ENCODE measurements at places on chromosomes 13 and 19. TPM values are rescaled to one million over a fixed set of nuclear protein-coding genes. Genes with fewer than 3 reads are reported as not detected.

GRCh38 chr13:110486061-110486715 is 75.3 kb downstream of the RAB20 start:
- no peak for DNase-seq

DNA sequence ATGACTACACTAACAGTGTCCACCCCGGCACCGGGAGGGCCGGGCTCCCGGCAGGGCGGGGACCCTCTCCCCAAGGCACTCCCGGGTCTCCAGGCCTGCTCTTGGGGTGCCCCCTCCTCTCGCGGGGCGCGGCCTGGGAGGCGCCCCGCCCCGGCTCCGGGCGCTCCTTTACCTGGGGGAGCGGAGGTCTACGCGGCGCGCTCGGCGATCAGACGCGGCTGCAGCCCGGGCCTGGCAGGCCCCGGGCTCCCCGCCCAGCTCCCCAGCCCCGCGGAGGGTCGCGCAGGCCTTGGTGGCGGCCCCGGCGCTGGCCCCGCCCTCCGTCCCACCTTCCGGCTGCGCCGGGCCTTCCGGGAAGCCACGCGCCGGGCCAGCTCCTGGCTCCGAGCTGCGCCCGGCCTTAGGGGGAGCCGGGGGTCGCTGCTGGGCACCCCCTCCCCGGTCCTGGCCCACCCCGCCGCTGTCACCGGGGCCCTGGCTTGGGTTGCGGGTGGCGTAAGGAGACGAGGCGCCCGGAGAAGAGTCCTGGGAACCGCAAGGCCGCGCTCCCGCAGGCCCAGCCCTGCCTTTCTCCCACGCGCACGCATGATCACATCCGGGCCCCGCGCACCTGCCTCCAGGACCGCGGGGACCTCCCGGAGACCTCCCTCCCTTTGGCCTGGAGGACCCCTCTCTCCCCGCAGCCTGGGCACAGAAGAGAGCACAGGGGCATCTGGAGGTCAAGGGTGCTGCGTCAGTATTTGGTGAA is at the start of gene C19orf12:
C19orf12 (minus strand) TSS at position 309 of the 748 bp plus-strand sequence. CDS start 6,848 bp downstream, outside the sequence.
- DNase-seq, result peak; percentile 35

DNA sequence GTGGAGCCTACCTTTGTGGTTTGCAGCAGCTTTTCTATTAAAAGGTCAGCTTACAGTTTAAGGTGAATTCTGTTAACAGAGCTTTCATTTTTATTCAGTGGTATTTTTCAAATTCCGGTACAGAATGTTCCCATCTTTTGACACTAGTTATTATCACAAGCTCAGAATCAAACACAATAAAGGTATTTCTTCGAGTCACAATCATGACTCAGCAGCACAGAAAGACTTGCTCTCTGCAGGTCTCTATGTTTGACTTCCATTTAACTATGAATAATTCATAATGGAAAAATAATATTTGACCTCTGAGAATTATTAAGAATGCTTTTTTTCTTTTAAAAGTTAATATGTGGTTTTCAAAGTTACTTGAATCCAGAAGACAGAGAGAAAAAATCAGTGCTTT is 28.2 kb downstream of the DACH1 start:
- DNase-seq, result no peak

GRCh38 chr19:30227661-30228112 is 144.5 kb upstream of the ZNF536 start:
- DNase-seq, result peak; percentile 17

DNA sequence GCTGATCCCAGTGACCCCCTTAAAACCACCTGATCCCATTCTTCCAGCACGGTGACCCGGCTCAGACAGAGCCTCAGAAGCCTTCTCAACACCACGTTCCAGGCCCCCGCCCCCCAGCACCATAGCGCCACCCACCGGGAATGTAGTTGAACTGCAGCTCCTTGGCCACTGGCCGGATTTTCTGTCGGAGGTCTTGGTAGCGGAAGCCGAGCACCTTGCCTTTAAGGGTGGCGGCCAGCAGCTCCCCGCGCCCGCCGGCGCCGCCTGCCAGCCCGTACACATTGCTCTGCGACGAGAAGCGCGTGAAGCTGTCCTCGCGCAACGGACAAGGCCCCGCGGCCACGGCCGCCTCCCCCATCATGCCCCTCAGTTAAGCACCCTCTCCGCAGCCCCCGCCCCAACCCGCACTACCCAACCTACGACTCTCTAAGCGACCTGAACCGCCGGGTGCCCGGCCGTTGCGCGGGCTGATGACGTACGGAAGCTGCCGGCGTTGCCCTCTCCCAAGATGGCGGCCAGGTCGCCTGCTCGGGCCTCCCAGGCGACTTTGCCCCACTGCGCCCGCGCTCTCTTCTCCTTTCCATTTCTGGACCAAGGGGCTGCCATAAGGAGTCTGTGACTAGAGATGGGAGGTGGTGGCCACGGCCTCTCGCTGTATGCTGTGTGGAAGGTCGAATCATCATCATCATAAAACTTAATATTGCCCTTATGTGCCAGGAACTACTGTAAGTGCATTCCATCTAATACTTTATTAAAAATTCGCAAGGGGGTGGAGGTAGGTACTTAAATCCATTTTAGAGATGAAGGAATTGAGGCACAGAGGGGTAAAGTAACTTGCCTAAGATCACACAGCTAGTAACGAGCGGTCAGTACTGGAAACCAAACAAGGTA is at the start of gene KPTN:
KPTN (minus strand) TSS at position 420 of the 891 bp plus-strand sequence; CDS start at position 361, 59 bp downstream.
- peak; percentile 89 for DNase-seq

GRCh38 chr19:50710094-50710493 is 9.5 kb downstream of the SHANK1 start:
- no peak for DNase-seq

DNA sequence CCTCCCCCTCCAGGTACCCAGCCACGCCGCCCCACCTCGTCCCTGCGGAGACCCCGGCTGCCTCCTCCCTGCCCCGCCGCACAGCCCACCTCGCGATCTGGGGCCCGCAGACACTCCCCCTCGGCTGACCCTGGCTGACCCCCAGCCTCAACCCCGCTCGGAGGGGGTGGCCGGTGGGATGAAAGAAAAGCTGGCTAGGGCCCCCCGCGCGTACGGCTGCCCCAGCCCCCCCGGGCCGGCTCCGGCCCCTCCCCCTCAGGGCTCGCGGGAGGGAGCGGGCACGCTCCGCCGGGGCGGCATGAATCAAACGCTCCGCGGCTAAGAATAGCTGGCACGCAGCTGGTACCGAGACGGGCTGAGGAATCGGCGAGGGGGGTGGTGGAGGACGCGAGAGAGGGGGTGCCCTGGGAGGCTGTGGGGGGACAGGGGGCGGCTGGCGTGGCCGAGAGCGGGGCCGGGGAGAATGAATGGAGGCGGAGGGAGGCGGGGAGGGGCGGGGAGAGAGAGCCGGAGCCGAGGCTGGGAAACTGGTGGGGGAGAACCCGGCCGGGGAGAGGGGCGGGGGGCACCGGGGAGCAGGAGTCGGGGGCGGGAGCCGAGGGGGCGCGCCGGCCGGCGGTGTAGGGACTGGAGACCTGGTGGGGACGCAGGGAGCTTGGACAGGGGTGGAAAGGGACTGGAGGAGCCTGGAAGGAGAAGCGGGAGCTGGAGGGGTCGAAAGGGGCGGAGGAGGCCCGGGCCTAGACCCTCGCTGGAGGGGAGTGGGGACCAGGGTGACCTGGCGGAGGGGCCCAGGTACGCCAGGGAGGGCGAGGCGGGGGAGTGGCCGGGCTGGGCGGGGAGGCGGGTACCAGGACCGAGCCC is 1.1 kb downstream of the SHANK1 start:
- DNase-seq, result no peak

- peak; percentile 96 for DNase-seq
These were observed 2.4 kb downstream of the MEDAG start for GRCh38 chr13:30908416-30908980.

DNA sequence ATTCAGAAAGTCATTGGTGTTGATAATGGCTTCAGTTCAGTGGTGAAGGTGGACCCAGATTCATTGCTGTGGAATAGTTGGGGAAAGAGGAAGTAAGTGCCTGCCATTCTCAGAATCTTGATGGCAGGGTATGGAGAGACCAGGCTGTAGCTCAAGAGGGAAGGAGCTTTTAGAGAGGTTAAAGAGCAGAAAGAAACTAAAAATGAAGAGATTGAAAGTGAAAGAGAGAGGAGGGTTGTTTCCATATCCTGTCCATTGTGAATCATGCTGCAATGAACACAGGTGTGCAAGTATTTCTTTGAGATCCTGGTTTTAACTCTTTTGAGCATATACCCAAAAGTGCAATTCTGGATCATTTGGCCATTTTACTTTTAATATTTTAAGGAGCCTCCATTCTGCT is 12.5 kb downstream of the GJB6 start:
- DNase-seq, result no peak

DNA sequence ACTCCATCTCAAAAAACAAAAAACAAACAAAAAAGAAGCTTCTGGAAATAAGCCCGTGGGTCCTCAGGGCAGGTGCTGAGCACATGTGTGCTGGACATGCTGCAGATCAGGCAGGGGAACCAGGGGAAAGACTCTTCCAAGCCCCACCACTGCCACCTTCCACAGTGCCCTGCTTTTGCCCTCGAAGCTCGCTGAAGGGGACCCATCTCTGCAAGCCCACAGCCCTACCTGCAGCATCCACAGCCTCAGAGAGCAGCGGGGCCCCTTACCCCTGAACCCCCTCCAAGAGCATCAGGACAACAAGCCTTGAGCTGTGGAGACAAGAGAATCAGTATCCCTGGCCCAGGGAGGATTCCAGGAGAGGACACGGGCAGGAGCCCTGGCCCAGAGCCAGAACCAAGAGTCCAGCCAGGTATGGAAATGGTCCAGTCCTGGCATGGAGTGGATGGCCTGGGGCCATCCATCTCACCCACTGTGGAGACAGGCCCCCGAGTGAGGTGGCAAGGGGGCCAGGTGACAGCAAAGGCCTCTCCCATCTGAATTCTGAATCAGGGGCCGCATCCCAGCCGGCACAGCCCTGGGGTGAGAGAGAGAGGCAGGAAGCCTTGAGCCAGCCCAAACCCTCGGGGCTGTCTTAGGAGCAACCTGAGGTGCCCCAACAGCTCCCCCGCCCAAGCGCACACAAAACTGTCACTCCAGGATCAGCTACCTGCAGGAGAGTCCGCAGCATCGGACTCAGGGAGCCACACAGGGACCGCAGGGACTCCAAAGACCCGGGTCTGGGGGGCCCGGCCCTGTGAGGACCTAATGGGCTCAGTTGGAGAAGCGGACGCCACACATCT is 51.8 kb upstream of the TPM4 start:
- no peak for DNase-seq

- DNase-seq, result no peak
These were observed 202.9 kb downstream of the SUCLA2 start for GRCh38 chr13:47798194-47798593.

GRCh38 chr13:114089751-114090400 is 42.5 kb downstream of the RASA3 start:
- no peak for DNase-seq

GRCh38 chr13:40518481-40518882 is 148.0 kb downstream of the FOXO1 start:
- no peak for DNase-seq

GRCh38 chr13:44697058-44697457 is 120.9 kb upstream of the TSC22D1 start:
- no peak for DNase-seq

GRCh38 chr13:21671620-21672286 is 880 bp downstream of the FGF9 start:
- no peak for DNase-seq

- DNase-seq, result no peak
These were observed 152.2 kb upstream of the RFC3 start for GRCh38 chr13:33665626-33666175.

DNA sequence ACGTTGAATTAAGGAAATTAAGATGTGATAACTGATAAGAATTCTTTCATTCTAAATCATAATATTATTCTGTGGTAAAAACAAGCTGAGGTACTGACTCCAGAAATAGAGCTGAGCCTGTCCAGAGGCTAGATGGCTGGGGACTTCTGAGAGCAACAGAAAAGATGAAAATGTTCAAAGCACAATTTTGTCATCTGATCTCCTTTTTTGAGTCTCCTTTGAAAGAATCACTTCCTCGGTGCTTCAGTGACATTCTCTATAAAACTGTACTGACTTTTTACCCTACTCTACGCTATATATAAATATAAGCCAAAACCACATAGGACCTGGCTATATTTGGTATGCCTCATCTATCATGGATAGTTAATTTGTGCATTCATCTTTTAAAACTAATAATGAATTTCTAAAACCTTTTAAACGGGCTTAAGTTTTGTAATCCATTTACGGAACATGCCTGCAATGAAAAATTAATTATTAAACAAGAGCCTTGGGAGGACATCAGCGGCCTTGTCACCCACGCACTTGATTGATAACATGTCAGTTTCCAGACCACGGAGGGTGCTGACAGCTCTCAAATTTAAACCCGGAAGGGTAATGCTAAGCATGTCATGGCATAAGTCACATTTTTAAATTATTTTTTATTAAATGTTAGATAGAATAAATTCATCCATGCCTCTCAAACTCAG is 235.5 kb downstream of the PCDH9 start:
- DNase-seq, result no peak

- DNase-seq, result peak; percentile 64
These were observed 36.1 kb downstream of the TBC1D4 start for GRCh38 chr13:75445717-75446499.

GRCh38 chr13:113192902-113193301 is 15.6 kb downstream of the PCID2 start:
- DNase-seq, result peak; percentile 86

DNA sequence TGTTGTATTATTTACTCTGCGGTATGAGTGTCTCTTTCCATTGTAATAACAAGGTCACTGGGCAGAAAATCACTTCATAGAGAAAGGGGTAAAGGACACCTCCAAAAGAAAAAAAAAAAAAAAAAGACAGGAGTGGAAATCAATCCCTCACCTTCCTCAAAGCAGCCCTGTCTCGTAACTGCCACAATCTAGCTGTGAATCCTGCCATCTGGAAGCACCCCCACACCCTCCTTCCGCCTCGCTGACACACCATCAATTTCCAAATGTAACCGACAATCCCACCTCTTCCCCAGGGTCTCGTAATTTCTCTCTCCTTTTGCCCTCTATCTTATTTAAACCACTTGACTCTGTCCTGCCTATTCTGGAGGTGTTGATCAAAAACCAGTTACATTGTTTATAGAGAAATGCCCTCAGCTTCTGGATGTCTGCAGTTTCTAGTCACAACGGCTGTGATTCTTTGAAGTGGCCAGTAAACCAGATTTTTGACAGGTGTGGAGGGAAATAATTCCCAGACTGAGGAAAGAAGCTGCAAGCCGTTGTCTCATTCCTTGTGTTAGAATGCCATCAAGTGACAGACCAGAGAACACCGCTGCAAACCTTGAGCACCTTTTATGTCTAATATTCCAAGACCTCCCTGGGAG is 9.1 kb upstream of the POP4 start:
- peak; percentile 55 for DNase-seq

GRCh38 chr13:100130930-100131511 is 42.1 kb downstream of the PCCA start:
- DNase-seq, result peak; percentile 36

Gene PLPPR2
- 9.4 TPM for total RNA-seq

Gene RB1
- 23.3 TPM for total RNA-seq

Gene IL4I1
- 1.1 TPM for total RNA-seq

Gene KIR3DL2
- total RNA-seq, result not detected

All from fibroblast of the aortic adventitia (primary cell).